Activated CD4-positive, alpha-beta T cell treated with anti-CD3 and anti-CD28 coated beads, Interleukin-10, Interleukin-2, amounts not matched to agents 100 ng/mL and 50 ng/mL, durations not matched to agents 16 hours and 8 hours (primary cell): ENCODE measurements at places on chromosomes 6 and 20.

GRCh38 chr6:105459049-105459448 lies 56.2 kb upstream of the PREP start:
- peak; percentile 91 for DNase-seq

DNA sequence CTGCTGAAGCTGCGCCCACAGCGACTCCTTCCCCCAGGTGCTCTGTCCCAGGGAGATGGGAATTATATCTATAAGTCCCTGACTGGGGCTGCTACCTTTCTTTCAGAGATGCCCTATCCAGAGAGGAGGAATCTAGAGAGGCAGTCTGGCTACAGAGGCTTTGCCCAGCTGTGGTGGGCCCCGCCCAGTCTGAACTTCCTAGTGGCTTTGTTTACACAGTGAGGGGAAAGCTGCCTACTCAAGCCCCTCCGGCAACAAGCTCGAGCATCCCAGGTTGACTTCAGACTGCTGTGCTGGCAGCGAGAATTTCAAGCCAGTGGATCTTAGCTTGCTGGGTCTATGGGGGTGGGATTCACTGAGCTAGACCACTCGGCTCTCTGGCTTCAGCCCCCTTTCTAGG lies 152.5 kb upstream of the MAP3K7 start:
- no peak for DNase-seq

DNA sequence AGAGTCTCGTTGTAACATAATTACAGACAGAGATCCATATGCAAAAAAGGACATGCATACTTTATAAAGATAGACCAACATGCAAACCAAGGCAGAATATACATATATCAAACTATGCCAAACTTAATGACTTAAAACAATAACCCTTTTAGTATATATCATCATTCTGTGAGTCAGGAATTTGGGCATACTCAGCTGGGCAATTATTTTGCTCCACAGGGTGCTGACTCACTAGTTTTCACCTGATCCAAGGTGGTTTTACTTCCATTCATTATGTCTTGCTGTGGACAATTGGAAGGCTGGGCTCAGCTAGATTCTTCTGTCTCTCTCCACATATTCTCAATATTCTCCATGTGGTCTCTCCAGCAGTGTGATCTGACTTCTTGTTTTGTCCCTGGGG lies 41.2 kb upstream of the RNF146 start:
- DNase-seq, result no peak

- DNase-seq, result no peak
These were observed 59.6 kb upstream of the CENPW start for GRCh38 chr6:126280287-126280686.

DNA sequence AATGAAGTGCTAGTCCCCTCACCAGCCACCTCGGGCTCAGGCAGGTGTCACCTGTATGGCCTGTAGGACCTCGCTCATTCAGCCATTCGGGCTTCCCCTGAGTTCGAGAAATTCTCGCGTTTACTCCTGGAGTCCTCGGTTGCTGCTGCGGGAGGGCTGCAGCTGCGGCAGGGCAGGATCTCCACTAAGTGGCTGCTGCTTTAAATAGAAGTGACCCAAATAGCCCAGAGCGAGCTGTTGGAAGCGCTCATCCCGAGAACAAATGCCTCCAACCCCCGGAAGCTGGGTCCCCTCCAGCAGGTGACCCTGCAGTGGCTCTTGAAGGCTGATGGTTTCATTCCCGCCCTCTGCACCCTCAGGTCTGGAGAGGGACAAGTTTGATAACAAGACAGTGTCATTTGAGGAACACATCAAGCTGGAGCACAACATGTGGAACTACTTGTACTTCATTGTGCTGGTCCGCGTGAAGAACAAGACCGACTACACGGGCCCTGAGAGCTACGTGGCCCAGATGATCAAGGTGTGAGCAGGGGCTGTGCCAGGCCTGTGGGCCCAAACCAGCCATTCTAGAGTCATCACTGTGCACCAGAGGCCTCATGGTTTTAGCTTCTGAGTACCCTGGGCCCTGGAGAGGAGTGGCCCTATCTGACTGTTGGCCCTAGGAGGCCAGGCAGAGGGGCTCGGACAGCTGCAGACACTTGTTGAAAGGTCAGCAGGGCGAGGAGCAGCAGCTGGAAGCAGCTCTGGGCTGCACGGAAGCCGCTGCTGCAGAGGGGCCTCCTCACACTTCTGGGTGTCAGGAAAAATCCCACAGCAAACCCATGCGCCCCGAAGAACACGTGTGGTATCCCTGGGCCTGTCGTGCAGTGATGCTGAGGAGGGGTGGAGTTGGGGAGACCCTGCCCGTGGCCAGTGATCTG lies 18.1 kb downstream of the UQCC2 start:
- DNase-seq, result no peak

DNA sequence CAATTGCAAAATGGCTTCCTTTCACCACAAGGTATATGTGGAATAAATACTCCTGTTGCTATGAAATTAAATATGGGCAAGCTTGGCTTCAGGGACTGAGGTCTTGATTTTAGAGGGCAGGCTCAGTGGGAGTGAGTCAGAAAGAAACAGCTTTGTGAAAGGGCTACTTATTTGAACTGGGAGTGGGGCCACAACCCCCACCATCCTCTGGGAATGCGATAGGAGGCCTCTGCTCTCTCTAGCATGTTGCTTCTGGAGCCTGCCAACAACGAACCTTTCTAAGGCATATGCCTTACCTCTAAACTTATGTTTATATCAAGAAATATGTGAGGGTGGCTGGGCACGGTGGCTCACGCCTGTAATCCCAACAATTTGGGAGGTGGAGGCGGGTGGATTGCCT lies 149.7 kb downstream of the LRRC1 start:
- DNase-seq, result no peak

DNA sequence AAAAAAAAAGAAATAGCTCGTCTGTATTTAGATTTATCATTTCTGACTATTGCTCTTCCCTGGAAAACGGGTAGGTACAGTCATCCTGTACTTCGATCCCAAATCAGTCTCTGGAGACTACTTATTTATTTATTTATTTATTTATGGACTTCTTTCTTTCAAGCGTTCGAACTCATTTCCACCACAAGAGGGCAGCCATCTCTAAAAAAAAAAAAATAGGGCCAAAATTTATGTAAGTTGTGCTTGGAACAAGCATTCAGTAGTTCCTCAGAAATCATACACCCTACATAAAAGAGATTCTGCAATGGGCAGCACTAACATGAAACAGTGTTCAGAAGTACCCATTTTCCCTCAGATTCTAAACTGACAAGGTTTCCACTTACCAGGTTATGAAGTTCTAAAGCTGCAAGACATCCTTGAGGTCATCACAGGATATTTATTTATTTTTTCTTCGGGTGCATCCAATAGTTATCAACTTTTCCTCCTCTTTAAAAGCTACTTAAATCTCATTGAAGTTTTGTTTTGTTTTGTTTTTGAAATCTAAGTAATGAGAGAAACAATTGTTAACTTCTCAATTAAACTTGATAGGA lies 1.9 kb upstream of the BMP2 start:
- DNase-seq, result no peak

DNA sequence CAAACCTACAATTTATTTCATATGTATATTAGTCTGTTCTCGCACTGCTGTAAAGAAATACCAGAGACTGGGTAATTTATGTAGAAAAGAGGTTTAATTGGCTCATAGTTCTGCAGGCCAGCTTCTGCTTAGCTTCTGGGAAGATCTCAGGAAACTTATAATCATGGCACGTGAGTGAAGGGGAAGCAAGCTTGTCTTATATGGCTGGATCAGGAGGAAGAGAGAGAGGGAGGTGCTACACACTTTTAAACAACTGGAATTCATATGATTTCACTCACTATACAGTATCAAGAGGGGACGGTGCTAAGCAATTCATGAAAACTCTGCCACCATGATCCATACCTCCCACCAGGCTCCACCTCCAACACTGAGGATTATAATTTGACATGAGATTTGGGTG lies 29.9 kb downstream of the PHACTR2 start:
- DNase-seq, result no peak

- DNase-seq, result no peak
These were observed 20.5 kb downstream of the FYN start for GRCh38 chr6:111852725-111853124.

DNA sequence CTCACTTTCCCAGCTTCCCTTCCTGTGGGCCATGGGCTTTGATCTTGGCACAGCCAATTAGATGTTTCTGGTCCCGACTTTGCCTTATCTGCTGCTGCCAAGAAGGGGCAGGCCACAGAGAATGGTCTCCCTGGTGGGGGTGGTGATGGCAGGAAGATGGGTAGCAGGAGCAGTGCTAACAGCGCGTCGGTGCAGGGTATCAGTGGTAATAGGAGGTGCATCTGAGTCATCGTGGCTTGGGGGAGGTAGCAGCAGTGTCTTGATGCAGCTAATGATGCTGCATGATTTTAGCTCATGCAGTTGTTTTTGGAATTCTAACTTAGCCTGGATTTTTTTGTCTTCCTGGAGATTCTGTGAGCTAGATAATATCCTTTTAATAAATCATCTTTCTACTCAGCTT lies 18.9 kb upstream of the MAS1 start:
- DNase-seq, result peak; percentile 35

DNA sequence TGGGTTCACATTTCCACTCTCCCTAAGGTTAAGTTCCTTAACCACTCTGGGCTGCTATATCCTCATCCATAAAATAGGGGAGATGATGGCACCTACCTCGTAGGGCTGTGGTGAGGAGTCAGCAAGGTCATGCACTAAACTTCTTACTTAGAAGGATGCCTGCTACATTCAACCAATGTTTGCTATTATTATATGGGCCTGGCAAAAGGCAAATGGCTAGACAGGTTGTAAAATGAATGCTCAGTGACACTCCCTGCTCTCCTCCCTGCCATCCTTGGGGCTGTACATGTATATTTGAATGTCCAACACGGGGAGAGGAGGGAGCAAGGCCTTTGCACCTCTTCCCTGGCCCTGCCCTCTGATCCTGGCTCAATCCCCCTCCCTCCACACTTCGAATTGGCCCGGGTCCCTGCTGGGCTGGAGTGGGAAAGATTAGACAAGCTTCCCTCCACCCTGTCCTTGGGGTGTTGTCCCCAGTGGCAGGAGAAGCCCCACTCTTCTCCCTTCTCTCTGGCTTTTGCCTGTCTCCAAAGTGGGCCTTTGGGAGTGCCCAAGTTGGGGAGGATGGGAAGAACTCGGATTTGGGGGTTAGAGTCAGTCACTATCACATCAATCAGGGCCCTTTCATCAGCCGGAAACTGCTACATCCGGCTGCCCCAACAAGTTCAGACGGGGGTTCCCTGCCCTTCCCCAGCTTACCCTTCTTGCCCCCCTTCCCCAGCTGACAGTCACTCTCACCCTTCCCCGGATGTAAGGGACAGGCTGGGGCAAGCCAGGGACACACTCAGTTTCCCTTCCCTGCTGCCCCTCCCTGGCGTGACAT lies 36.3 kb upstream of the VEGFA start:
- peak; percentile 27 for DNase-seq

DNA sequence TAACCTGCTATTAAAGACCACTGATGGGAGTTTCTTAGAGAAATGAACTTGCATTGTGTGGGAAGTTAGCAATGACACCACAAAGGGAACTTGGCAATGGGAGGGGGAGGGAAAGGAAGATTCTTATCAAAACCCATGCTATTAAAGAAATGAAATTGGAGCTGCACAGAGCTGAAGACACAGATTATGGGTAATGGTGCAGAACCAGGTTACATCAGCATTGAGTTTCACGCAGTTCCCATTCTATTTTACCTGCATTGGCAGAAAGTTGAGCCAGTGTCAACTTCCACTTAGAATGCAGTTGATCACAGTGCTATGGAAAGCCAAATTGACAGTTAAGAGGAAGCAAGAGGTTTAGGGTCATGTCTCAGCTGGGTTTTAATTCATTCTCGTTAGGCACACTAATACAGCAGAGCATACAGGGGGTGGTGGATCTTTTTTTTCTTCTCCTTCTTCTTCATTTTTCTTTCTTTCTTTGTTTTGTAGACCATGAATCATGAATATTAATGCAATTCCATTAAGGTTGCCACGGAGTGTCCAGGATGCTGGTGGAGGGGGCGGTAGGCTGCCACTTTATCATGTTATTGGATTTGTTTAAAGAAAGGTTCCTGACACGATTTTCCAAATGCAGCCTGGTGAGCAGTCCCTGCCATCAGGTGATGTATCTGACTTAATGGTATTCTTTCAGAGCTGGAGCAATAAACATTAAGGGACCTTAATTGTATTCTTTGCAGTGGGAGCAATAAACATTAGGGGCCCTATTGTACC lies 1092.0 kb upstream of the MAP3K7 start:
- no peak for DNase-seq

- no peak for DNase-seq
These were observed 22.8 kb upstream of the LRRC1 start for GRCh38 chr6:53771785-53772624.

- DNase-seq, result no peak
These were observed 695.9 kb downstream of the EPHA7 start for GRCh38 chr6:92723390-92723931.

DNA sequence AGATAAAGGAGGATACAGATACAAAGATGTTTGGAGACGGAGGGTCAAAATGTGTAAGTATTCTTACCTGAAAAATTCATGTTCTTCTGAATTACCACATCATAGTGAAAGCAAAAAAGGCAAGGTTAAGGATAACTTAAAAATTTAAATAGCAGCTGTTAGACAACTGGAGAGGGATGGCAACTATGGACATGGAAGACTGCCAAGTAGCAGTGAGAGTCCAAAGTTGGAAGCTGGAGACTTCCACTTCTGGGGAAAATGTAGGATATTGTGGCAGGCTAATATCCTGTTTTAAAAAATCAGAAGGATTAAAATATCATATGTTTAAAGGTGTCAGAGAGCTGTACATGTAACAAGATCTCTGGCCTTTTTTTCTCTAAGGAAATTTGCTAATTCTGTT lies 29.8 kb downstream of the SYCP2 start:
- no peak for DNase-seq

DNA sequence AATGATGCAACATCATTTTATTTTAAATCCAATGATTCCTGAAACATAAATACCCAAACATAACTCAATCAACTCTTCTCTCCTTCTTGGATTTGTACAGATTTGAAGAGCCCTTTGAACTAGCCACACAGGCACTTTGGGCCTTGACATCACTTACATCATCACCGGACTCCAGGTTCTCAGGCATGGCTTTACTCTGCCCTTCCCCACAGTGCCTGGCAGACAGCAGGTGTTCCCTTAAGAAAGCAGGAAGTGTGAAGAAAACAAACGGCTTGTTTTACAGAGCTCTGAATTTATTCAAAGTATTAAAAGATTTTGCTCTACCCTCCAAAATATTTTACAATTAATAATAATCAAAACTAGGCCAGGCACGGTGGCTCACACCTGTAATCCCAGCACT lies 54.8 kb upstream of the GCM1 start:
- DNase-seq, result no peak

- peak; percentile 13 for DNase-seq
These were observed 7.7 kb upstream of the C20orf203 start for GRCh38 chr20:32681175-32682084.

DNA sequence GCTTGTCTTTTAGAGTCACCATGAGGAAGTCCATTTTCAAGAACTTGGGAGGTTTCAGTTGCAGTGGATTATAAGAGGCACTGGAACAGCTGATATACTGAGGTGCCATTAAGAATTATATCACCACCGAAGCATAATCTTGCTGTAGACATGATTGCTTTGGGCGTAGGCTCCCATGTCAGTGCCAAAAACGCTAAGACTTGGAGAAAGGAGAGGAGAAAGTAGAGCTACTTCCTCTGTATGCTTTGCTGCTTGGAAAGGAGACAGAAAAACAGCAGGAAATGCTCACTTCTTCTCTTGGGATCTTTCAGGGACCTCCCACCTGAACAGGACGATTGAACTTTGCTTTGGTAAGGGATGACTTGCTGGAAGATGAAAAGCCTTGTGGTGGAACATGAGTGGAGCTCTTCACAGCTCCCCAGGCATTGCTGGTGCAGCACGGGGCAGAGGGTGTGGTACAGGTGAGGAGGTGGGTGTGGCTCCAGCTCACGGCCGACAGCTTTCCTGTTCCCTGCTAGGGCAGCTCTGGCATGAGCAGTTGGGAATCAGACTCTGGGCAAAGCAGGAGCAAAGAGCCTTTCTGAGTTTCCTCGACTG lies 190.4 kb upstream of the JAG1 start:
- no peak for DNase-seq
